ENCODE measurements at places on chromosomes 4 and X.
A peak's percentile ranks its signal among the peaks of the same experiment; 100 is the strongest.

DNA sequence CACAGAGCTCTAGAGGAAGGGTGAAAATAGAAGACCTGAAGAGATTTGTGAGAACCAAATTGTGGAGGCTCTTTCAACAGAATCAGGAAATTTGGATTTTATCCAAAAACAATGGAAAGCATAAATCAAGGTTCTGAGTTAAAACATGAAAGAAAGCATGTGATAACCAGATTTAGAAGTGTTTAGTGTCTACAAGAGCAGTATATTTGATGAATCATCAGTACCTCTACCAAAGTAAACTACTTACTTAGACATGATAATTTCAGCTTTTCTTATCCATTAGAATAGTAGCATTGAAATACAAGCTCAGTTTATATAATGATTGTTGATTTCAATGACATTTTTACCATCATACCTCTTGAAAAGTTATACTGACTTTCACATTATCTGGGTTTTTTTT, 25.9 kb upstream of the INTU start:
- no peak for DNase-seq

GRCh38 chr4:25856756-25857155, 6.0 kb downstream of the SEL1L3 start:
- DNase-seq, result no peak

GRCh38 chr4:34362654-34363053, 1881.7 kb downstream of the ARAP2 start:
- no peak for DNase-seq

GRCh38 chr4:140688711-140689598, 67.2 kb downstream of the TBC1D9 start:
- no peak for DNase-seq

DNA sequence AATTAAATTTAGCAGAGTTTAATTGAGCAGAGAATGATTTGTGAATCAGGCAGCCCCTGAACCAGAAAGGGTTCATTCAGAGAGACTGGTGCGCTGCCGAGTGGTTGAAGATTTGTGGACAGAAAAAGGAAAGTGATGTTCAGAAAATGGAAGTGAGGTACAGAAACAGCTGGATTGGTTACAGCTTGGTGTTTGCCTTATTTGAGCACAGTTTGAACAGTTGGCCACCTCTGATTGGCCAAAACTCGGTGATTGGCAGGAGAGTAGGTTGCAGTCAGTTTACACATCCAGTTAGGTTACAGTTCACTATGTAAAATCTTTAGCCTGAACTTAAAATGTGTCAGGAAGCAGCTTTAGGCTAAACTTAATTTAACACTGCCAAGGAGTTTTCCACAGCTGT, 14.9 kb downstream of the MID1IP1 start:
- no peak for DNase-seq

DNA sequence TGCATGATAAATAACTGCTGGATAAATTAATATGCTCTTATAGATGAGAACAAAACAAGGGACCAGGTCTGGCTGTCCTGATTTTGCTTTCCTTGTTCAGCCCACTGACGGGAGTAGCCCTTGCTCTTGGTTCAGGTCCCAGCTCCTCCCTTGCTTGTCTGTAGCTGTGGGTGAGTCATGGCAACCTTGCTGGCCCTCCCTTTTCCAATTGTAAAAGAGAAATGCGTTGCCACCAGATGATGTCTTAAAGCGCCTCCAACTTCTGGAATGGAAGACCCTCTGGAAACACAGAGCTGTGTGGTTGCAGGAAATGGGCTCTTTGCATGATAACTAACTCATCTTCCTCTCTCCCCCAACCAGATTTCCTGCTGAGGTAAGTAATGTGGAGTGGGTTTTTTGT, 171.4 kb downstream of the AASDH start:
- DNase-seq, result no peak

- no peak for DNase-seq
These were observed 152.6 kb downstream of the VCX3A start for GRCh38 chrX:6382284-6382683.

GRCh38 chr4:83906561-83906960, 370.7 kb downstream of the GPAT3 start:
- no peak for DNase-seq

DNA sequence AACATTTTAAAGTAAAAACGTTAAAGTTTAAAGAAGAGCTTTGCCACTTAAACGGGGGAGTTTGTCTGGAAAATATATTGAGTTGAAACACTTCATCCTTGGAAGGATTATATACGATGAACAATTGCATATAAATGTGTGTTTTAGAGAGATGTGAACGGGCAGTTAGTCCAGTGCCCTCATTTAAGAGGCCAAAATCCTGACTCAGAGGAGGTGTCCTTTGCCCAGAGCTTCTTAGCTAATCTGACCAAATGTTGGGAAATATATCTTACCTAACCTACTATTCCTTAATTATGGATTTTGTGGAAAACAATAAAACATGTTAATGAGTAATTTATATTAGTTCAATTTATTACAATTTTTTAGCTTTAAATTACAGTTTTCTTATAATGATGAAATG, 327.2 kb upstream of the DIPK2B start:
- no peak for DNase-seq

GRCh38 chr4:144967161-144967560, 130.8 kb downstream of the ANAPC10 start:
- no peak for DNase-seq

GRCh38 chrX:130171446-130172126, at the start of gene RAB33A:
Gene RAB33A, plus strand, starts transcription at chrX:130171962. Its CDS starts 101 bp downstream, at chrX:130172063.
- DNase-seq, result peak; percentile 45

DNA sequence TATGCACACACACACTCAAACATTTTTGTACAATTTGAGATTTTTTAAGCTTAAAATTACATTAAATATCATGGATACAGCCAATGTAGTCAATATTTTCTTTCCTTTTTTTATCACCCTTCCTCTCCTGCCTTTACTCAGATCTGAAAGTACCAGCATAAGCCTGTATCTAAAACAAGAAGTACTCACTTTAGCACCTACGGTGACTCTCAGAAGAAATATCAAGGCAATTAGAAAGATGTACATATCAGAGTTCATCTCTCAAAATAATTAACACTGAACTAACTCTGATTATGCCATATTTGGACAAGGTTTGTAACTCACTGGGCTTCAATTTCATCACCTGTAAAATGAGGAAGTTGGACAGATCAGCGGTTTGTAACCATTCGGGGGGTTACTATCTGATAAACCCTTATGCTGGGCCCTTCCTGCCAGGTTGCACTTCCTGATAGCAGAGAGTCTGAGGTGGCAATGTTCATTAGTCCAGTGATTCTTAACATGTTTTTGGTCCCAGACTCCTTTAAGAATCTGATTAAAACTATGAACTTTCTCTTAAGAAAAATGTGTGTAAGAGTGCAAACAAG, 5.7 kb upstream of the GPR174 start:
- DNase-seq, result no peak

DNA sequence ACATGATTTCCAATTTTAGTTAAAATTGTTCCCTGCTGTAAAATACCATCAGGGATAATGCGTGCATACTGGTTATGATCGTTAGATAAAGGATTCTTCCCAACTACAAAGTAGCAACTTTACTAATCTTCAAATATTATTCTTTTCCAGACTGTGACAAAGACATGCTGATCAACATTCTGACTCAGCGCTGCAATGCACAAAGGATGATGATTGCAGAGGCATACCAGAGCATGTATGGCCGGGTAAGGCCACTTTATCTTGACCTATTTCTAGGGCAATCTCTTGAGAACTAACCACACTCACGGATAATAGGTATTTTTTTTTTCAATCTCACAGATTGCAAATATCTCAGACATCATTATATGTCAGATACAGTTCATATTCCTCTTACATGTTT, 47.0 kb downstream of the ANXA10 start:
- DNase-seq, result no peak

- no peak for DNase-seq
These were observed 17.5 kb downstream of the PALLD start for GRCh38 chr4:168514249-168514852.

DNA sequence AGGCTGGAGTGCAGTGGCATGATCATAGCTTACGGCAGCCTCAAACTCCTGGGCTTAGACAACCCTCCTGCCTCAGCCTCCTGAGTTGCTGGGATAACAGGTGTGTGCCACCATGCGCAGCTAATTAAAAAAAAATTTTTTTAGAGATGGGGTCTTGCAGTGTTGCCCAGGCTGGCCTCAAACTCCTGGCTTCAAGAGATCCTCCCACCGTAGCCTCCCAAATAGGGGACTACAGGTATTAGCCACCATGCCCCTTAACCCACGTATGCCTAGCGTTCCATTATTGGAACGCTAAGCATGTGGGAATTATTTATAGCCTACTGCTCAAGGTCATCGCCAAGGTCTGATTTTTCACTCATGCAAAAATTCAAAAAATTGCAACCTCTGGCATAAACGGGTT, 20.3 kb upstream of the UBE2D3 start:
- DNase-seq, result no peak

DNA sequence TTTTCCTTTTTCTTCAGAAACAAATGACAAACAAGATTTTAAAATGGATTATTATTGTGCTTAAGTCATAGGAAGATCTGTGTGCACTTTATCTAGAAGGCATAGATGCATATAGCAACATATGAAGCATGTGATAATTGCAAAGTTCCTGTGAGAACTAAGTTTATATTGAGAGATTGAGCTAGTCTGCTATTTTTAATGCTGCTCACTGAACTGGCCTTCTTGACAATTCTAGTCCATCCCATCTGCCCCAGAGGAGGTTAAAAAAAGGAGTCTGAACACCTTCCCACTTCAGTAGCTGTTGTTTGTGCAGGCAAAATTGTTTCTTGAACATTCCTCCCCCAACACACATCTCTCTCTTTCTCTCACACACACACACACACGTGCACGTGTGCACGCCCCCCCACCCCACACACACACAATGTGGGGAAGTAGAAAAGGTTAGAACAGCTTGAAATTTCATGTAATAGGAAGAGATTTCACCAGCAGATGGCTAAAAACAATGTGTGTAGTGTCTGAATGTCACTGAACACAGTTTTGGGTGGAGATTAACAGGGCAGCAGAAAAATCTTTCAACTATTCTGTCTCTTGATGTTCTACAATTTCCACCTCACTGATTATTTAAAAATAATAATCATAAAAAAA, 108.0 kb downstream of the GPM6A start:
- no peak for DNase-seq

- no peak for DNase-seq
These were observed 67.2 kb upstream of the HOPX start for GRCh38 chr4:56748271-56748670.

GRCh38 chrX:29834311-29834710, 381.1 kb upstream of the MAGEB2 start:
- DNase-seq, result no peak
